NCI-H2171 treated with DMSO at 0.1 percent for 48 hours (cell line): ENCODE measurements at places on chromosomes 1 and 21.
A peak's percentile ranks its signal among the peaks of the same experiment; 100 is the strongest.

GRCh38 chr1:220691053-220691684, 1.0 kb downstream of the C1orf115 start:
- peak; percentile 35 for DNase-seq

GRCh38 chr1:93489756-93490155, 41.8 kb downstream of the FNBP1L start:
- no peak for DNase-seq

DNA sequence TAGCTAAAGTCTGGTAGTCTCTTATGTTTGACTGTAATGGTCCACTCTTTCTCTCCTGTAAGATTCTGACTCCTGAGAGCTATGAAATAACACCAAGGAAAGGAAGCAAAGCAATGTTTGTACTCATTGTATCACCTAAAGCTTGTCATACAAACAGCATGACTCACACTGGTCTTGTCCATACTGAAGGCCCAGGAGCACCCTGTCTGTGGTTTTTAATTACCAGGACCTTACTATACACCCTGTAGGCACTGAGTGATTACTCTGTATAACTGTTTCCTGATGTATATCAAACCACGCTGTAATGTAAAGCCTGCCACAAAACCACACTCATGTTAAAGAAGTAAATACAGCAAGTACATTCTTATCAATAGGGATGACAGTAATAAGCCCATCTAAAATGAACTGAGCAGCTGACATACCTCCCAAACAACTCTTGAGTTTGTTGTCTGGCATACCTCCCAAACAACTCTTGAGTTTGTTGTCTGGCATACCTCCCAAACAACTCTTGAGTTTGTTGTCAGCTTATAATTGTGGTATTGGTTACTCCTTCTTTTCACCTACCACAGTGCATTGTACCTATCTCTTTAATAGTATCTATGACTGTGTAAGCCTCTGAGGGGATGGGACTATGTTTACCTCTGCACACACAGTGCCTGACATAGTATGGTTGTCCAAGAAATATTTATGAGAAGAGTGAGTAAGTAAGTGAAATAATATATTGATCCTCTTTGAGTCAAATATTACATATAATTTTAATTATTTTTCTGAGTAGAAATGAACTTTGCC, 11.6 kb upstream of the TNFSF18 start:
- no peak for DNase-seq

- no peak for DNase-seq
These were observed 13.0 kb upstream of the CD48 start for GRCh38 chr1:160724465-160725242.

DNA sequence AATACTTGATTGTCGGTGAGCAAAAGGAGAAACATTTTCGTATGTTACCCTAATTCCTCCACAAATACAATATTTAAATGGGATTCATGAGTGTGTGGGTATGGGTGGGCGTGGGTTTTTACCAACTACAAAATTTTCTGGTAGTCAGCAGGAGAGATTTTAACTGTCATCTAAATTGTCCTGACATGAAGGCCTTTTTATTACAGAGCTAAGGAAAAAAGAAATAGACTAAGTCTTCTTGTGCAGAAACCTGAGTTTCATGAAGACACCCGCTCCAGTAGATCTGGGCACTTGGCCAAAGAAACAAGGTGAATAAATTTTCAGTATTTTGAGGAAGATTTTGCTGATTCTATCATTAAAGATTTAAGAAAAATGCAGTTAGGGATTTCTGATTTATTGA, 752 bp downstream of the RGS18 start:
- no peak for DNase-seq
